ENCODE measurements at places on chromosomes 7 and 10.

DNA sequence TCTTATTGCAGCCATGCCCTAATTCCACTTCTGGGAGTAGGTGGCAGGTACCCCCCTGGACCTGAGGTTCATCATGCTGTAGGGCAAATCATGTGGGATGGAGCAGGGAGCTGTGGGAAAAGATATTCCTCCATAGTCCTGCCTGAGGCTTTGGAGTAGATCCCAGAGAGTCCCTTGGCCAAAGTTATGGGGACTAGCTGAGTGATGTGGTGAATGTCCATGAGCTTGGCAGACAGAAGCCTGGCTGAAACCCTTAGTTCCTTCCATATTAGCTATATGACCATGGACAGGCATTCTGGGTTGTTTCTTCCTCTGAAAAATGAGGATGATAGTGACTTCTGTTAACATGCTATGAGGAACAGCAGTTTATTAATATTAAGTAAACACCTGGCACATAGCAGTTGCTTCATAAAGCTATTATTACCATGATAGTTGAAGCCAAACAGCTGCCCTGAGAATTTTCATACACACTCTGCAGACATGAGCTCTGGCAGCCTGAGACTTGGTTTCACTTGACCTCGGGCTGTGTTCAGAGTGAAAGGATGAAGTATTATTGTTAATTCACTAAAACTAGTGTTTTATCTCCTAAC is 15.0 kb upstream of the IMPDH1 start:
- no peak for DNase-seq

DNA sequence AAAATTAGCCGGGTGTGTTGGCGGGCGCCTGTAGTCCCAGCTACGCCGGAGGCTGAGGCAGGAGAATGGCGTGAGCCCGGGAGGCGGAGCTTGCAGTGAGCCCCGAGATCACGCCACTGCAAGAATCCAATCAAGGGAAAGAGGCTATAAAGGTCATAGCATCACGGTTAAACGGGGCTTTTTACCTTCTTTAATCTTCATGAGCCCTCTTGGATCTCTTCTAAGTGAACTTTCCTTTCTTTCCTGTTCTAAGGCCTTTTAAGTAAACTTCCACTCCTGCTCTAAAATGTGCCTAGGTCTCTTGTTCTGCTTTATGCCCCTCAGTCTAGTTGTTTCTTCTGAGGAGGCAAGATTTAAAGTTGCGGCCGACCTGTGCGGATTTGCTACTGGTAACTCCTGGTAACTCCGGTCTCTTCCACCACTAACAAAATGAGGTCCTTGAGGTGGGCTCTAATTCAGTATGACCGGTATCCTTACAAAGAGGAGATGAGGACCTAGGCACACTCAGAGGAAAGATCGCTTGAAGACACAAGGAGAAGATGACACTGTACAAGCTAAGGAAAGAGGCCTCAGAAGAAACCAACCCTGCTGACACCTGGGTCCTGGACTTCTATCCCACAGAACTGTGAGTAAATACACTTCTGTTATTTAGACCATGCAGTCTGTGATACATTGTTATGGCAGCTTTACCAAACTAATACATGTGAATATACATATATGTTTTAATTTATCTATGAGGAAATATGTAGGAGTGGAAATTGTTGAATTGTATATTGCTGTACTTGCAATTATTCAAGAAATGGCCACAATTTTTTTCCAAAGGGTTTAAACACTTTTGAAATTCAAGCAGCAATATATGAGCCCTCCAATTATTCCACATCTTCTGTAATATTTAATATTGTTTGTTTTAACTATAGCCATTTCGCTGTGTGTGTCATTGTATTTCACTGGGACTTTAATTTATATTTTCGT is 331.5 kb upstream of the CNTNAP2 start:
- DNase-seq, result no peak

DNA sequence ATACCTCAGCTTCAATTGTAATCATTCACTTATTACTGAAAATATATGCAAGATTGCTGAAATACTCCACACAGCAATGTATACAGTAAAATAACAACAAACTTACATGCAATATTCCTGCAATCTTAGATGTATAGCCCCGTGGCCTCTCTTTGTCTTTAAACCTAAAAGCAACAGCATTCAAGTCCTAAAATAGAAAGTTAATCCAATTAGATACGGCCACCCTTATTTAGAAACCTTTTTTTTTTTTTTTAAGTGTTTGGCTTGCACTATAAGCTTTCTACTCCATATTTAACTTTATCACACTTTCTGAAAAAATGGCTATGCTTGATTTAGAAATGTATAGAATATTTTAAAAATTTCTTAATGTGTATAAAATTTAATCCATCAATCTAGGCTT is 67.6 kb downstream of the IDE start:
- no peak for DNase-seq

GRCh38 chr7:133649593-133649992 is 396.7 kb downstream of the EXOC4 start:
- no peak for DNase-seq

DNA sequence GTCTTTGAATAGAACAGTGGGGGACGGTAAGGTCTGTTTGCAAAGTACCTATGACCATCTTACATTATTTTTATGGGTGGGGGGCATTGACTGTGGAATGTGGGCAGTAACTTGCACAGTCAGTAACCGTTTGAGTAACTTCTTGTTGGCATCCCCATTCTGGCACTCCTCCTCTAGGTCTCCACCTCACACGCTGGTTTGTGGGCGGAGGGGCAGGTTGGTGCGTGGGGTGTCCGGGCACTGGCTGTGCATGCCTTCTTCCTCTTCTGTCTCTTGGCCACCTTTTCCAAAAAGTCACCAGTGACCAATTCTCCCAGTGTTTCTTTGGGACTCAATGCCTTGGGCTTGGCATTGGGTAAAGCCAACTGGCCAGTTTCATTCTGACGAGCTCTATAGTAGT is 43.6 kb downstream of the DNAJB6 start:
- no peak for DNase-seq

GRCh38 chr7:4739528-4739992 is 35.9 kb upstream of the AP5Z1 start:
- DNase-seq, result no peak

GRCh38 chr10:101397140-101397539 is 43.2 kb downstream of the BTRC start:
- DNase-seq, result peak; percentile 70

GRCh38 chr7:27782849-27783248 is 42.9 kb downstream of the TAX1BP1 start:
- DNase-seq, result no peak
